ENCODE measurements at places on chromosomes 1 and 21.

GRCh38 chr1:7278827-7279765 is 492.0 kb upstream of the VAMP3 start:
- no peak for DNase-seq

DNA sequence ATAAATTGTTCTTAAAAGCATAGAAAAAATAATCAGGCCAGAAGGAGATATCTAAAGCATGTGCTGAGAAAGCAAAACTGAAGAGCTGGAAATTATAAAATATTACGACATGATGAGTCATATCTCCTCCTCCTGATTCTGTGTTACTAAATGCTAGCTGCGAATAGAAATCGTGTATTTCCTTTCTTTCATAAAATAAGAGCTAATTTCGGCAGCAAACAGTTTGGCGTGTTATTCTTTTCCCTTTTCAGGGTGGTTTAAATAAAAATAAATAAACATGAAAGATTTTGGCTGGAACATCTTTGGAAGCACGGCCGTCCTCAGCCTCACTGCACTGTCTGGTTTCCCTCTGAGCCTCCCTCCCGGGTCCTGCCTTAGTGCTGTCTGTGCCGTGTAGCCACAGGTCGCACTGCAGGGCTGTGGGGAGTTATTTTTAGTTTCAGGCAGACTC is 56.0 kb downstream of the ADARB1 start:
- DNase-seq: no peak

- no peak for DNase-seq
These were observed 4.0 kb downstream of the BSND start for GRCh38 chr1:55002686-55003085.

DNA sequence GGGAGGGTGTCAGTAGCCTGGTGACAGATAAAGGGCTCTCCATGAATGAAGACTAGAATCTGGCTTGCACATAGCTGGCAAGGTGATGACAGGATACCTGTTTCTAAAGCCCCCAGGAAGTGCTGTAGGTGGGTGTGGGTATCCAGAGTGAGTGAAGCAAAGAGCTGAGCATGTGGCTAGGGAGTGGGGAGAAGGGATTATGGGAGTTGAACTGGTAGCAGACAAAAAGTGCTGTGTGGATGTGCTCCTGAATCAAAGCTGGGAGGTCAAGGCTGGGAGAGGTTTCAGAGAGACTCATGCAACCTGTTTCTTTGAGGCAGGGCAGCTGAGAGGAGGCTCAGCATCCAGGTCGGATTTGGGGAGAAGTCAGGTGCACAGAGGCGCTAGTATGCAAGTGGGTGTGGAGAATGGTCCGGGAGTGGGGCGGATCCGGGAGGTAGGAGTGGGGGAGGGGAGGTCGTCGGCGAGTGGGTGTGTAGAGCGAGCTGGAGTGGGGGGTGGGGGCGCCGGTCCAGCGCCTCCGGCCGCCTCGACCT is 600 bp downstream of the ASTN1 start:
- DNase-seq: no peak

DNA sequence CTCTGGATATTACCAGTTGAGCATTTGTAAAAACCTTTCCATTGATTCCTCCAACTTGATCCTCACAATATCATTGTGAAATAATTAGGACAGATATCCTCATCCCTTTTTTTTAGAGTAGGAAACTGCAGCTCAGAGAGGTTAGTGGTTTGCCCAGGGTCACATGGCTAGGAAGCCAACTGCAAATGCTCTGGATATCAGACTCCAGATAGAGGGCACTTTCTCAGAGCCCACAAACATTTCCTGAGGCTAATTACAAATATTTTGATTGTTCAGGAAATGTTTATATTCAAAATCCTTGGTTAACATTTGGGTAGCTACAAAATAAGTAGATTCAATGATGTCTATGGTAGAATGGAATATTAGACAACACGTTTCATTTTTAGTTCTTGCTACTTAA is 154.8 kb upstream of the DPYD start:
- no peak for DNase-seq

DNA sequence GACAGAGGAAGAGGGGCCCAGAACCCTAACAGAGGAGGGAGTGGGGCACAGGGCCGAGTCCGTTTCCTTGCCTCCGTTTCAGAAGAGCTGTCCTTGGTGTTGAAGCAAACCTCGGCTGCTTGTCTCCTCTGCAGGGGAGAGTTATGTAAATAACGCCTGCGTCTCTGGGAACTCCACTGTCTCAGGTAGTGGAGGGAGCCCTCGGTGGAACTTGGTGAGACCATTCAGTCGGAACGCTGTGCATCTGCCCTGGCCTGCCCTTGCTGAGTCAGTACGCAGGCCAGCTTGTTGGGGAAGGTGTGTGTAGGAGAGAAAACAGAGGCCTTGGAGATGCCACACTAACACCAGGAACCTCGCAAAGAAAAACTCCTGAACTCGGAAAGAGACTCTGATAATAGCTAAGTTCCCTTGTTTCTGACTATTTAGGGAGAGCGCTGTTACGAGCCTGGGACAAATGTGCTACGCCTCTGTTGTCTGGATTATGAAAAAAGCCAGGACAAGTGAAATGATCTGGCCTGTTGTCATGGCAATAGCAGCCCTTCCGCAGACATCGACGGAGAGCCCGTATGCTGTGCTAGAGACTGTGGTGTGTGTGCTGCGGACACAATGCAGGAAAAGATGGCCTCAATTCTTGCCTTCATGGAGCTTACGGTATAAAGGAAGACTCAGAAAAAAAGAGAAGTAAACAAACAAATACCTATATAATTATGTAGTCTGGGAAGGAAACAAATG is 94.6 kb upstream of the AKT3 start:
- no peak for DNase-seq

GRCh38 chr21:26798856-26799751 is 46.1 kb downstream of the ADAMTS1 start:
- no peak for DNase-seq

GRCh38 chr1:226082959-226083301 is 20.4 kb downstream of the H3-3A start:
- DNase-seq: no peak

- DNase-seq: no peak
These were observed 20.2 kb downstream of the PCSK9 start for GRCh38 chr1:55059302-55060132.
